ENCODE measurements at places on chromosomes 13 and 19. TPM values are rescaled to one million over a fixed set of nuclear protein-coding genes. Genes with fewer than 3 reads are reported as not detected.

The PSG1 gene
- total RNA-seq, result not detected

The RNF225 gene
- 1.6 TPM for total RNA-seq

The CCDC70 gene
- not detected for total RNA-seq

The KANK3 gene
- total RNA-seq, result 1.2 TPM

Data from Panc1 (cell line).